ENCODE measurements at places on chromosomes 7 and 10.

- no peak for DNase-seq
Measured at GRCh38 chr10:33791272-33791660, 456.8 kb upstream of the NRP1 start.

DNA sequence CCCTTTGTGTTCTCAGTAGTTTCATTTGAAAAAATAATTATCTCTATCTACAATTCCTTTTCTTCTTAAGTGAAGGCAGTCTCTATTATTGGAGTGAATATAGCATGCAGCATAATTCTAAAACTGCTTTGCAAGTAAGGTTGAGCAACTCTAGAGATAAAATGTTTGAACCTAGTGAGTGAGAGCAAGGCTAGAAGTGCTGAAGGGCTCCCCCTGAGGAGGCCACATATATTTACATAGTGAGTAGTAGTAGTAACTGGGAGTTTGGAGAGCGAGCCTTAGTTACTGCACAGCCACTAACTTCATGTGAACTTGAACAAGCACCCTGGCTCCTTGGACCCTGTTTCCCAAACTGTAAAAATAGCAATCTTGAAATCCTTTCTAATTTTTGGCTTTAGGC, 141.5 kb upstream of the DKK1 start:
- DNase-seq: no peak

GRCh38 chr7:1432411-1433082, 26.7 kb downstream of the MICALL2 start:
- peak; percentile 86 for DNase-seq

DNA sequence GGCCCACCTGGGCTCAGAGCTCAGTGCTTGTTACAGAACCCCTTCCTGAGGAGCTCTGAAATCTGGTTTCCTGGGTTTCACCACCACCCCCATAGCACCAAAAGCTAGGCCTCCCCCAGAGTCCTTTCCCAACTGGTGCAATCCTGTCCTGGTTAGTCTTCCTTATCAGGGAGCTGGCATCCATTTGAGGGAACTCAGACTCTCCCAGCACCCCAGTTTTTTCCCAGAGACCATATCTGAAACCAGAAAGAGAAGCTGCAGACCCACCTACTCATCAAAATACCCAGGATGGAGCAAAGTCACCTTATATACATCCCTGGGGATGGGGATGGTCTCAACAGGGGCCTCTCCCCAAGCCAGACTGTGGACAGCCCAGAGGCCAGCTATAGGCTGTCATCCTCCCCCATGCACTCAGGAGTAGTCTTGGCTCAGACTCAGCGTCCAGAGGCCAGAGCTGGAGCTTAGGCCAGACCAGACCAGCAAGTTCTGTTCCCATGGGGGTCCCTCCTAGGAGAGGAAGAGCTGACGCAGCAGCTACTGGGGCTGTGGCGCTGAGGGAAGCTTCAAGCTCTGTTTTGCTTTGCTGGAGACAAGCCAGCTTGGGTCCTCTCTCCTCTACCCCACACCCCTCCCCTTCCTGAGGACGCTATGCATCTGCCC, 3.0 kb downstream of the TBATA start:
- DNase-seq: no peak

GRCh38 chr10:110923856-110924493, 4.6 kb downstream of the SHOC2 start:
- DNase-seq: no peak

DNA sequence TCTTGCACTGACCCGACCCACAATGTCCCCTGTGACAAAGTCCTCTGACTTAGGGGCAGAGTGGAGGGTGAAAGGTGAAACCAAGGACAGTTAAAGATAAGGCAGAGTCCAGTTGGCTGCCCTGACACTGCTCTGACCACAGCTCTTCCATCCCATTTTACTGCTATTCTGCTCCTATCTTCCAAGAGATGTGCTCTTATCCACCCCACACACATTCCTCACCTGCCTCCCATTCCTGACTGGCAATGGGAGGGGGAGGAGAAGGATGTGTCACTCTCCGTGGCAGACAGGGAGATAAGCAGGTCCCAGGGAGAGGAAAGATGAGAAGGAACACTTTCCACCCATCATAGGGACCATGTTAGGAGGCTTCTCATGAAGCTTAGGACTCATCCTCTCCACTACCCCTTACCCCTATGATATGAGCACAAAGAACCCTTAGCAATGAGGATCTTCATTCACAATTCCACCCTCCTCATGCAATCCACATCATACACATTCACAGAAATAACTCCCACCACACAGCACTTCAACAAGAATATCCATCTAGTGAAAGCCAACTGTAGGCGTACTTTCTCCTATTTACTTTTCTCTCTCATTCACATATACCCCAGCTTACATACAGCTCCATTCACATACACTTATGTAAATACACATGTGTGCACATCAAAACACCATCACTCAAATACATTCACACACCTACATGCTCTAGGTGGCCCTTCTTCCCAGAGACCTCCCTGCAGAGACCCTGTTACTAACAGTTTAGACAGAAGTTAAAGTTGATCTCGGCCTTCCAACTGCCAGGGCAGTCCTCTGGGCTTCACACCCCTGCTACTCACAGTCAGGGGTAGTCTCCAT, 6.6 kb downstream of the SYNPO2L start:
- no peak for DNase-seq

- DNase-seq: no peak
Measured at GRCh38 chr10:124420254-124420653, 1.5 kb upstream of the OAT start.

DNA sequence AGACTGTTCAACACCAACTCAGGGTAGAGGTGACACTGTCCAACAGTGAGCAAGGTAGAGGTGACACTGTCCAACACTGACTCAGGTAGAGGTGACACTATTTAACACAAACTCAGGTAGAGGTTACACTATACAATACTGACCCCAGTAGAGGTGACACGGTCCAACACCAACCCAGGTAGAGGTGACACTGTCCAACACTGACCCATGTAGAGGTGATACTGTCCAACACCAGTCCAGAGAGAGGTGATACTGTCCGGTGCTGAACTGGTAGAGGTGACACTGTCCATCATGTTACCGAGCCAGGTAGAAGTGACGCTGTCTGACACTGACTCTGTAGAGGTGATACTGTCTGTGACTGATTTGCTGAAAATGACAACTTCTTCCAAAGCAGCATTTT, 102.4 kb downstream of the GATA3 start:
- DNase-seq: no peak

DNA sequence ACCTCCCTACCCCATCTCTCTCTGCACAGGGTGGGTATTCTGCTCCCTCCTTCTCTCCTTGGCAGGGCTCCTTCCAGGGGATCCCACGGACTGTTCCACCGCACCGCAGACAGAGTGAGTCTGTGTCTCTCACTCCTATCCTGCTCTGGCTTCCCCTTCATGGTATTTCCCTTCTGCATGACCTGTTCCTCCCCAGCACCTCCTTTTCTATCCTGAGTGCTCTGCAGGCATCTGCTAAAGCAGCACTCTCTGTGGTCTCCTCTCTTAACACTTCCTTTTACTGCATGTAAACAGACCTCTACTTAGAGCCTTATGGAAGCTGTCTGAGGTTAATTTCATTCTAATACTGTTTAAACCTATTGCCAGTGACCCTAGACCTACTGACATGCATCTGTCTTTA, 171.5 kb downstream of the CCSER2 start:
- DNase-seq: no peak

DNA sequence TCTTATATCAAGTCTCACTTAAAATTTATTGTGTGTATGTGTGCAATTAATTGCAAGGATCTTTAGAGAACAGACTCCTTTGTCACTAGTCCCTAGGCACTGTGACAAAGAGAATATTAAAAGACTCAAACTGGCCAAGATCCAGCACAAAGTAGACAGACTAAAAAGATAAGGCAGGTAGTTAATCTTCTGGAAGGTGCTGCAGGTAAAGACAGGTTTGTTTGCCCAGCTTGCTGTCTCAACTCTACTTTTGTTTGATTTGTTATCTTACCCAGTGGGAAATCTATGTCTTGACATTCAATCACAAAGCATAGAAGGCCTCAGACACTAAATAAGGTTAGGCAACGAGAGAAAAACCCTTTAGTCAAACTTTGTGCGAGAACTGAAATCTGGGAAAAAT, 807.9 kb upstream of the LRRN3 start:
- DNase-seq: no peak

GRCh38 chr7:38303866-38304265, 30.4 kb upstream of the TARP start:
- DNase-seq: no peak

DNA sequence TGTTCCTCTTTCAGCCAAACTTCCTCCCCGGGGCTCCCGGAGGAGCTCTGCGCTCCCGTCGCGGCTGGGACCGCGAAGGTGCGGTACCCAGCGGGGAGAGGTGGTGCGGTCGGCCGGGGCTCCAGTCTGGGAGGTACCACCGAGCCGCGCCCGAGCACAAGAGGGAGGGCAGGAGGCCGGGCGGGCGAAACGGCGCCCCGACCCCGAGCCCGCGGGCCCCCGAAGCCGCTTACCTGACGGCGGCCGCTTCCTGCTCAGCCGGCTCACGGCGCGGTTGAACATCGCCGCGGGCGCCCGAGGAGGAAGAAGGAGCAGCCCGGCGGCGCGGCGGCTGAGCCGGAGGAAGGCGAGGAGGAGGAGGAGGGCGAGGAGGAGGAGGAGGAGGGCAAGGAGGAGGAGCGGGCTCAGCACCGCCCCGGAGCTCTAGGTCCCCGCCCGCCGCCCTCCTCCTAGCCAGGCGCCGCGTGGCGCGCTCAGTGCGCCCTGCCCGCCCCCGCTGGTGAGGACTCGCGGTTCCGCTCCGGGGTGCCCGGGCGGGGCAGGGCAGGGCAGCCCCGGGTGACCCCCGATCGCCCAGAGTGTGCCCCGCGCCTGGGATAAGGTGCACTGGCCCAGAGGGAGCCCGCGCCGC, at the start of gene RGS10:
Gene RGS10, minus strand, starts transcription at position 363 of the 631 bp plus-strand sequence. Its CDS starts 81 bp downstream, at position 282.
- DNase-seq: peak; percentile 92

DNA sequence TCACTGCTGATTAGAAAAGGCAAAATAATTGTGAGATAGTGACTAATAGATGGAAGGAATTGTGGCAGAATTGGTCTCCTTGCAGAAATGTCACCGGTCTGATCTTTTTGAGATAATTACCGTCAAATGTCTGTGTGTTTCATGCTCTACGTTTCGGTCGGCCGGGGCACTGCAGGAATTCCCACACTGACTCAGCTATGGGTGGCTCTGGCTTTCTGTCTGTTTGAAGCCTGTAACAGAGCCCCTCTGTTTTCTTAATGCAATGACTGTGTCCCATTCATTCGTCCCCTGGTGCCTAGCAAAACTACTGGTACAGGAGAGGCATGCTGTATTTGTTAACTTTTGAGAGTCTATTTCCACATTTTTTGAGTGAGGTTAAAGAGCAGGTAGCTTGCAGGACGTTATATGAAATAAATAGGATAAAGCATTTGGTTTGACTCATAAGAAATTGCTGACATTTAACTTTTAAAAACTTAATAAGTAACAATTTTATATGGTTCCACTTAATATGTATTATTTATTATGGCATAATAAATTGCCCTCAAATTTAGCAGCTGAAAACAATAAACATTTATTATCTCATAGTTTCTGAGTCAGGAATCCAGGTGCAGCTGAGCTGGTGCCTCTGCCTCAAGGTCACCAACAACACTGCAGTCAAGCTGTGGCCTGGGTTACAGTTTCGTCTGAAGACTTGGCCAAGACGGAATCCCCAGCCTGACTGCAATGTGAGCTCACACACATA, 53.3 kb upstream of the CTBP2 start:
- DNase-seq: no peak

- no peak for DNase-seq
Measured at GRCh38 chr10:78589687-78590086, 479.1 kb upstream of the ZMIZ1 start.

DNA sequence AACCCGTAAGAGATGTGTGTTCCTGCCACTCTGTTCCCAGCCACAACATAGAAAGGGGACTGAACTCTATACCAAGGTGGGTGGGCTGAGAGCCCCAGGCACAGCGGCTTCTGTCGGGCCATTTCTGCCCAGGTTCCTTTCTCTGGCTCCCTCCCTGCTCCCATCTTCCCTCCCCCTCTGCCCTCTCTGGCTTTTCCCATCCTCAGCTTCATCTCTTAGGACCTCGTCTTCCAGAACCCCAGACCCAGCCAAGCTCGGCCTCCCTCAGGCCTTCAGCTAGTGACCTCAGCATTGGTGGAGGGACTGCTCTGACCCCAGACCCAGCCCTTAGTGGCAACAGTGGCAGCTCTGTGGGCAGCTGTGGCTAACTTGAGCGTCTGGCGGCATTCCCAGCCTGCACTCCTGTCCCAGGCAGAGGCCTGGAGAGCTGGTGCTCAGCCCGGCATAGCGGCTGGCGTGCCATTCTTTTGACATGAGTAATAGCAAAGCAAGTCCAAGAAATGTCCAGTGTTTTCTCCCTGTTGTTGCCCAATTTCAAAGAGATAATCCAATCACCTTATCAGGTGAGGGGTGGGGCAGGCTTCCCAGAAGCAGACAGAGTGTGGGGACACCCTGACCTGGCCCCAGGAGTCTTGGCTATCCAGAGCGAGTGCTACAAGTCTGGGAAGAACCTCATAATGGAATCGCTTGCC, 15.9 kb downstream of the PTPRE start:
- peak; percentile 88 for DNase-seq

DNA sequence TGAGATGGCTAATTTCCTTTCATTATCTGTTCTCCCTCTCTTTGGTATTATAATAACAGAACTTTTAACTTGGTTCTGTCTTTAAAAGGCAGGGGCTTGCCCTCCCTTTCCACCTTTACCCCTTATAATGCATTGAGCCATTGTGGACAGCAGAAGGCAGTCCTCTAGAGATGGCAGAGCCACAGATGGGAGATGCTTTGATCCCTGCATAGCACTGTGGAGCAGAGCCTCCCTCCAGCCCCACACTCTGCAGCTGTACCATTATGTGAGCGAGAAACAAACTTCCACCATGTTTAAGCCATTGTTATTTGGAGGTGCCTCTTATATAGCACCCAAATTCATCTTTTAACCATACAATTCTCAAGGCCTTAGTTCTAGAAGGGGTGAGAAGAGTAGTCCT, 78.4 kb downstream of the SEC23IP start:
- no peak for DNase-seq

DNA sequence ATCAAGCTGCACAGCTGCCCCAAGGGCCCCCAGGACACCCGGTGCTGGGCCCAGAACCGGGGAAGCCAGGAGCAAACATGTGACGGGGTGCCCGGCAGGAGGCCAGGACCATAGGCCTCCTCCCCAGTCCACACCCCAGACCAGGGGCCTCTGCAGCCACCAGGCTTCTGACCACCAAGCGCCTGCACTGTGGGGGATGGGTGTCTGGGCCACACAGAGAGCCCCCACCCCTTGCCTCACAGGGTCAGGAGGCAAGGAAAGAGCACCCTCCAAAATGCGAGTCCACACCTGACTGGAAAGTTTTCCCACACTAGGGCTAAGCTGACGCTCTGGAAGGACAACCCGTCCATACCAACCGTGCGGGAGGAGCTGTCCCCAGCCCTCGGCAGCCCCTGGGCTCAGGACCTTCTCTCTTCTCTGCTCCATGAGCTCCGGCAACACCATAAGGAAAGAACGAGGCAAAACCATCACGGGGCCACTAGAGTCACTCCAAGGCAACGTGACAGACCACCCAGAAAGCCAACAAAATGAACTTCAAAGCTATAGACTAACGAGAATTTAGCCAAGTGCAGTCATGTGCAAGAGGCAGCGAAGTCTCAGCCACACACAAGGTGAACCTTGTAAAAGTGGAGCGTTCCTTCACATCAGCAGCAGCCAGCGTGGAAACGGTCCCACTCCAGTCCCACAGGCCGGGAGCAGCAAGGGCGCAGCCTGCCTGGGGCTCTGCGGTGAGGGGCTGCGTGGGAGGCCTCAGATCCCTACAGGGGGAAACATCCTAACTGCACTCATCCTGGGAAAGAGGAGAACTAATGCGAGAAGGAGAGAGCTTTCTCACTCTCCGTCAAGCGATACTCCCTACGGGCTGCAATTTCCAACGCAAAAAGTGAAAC, 5.1 kb downstream of the STK32C start:
- no peak for DNase-seq

- no peak for DNase-seq
Measured at GRCh38 chr10:98295401-98295811, 27.4 kb upstream of the LOXL4 start.

All from Right ventricle myocardium inferior (tissue), 1 donor.